Fibroblast of skin of scalp (primary cell): ENCODE measurements at places on chromosomes 1 and 21.

DNA sequence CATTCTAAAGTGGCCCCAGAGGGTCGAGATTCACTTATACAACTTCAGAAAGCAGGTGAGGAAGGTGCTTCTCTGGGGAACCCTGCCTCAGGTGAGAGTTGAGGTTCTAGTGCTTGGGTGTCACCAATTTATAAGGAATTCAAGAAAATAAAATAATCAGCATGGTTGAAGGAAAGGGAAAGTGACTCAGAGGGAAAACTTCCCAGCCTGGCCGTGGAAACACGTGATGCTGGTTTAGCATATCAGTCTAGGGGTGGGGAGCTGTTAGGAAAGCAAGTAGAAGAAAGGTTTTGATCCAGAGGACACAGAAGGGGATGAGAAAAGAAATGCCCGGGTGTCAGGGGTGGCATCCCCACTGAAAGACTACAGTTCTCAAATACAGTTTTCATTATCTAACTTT, 37.7 kb upstream of the TMEM125 start:
- DNase-seq, result peak; percentile 68

DNA sequence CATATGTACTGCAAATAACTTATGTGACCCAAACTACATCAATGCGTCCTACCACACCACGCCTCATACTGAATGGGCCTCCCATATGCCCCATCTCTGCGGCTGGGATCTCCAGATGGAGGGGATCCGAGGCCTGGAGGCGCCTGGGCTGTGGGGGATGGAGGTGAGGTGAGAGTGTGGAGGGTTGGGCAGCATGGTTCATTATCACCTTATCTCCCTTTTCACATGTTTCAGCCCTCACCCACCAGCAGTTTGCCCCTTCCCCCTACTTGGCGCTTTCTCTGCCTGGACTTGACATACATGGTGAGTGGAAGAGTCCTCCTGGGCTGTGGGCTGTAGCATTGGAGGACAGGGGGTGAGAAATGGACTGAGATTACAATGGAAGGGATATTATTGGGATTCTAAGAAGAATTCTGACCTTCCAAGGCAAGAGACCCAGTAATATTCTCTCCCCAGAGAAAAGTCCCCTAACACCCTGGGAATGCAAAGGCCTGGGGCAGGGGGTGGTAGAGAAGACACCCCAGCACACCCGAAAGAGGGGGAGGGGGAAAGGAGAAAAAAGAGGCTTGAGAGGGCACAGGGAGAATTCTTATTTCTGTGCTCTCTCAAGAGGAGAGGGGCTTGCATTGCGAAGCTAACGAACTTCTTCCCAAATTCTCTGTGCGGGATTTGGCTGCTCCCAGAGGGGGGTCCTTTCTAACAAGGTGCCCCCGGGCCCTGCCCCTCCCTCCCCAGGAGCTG, 61.4 kb downstream of the MEF2D start:
- no peak for DNase-seq

DNA sequence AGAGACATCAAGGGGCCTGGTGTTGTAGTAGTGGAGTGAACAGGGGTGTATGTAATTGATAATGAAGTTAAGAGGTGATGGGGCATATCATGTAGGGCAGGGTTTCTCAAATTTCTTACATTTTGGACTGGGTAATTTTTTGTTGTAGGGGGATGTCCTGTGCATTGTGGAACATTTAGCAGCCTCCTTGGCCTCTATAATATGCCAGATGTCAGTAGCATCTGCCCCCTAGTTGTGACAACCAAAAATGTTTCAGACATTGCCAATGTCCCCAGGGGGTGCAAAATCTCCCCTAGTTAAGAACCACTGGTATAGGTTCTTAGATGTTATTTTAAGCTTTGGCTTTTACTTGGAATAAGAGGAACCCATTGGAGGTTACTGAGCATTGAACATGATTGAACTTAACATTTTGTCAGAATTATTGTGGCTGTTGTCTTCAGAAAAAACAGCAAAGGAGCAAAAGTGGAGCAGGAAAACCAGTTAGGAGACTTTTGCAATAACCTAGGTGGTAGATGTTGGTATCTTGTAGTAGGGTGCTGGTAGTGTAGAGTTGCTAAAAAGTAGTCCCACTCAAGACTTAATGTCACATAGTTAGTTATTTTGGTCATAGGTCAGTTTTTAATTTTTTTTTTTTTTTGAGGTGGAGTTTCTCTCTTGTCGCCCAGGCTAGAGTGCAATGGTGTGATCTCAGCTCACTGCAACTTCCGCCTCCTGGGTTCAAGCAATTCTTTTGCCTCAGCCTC, 6.2 kb downstream of the ZNF326 start:
- no peak for DNase-seq

- no peak for DNase-seq
These were observed 17.5 kb downstream of the LACTBL1 start for GRCh38 chr1:22955146-22955545.

GRCh38 chr1:52059321-52059720, 3.2 kb downstream of the BTF3L4 start:
- peak; percentile 38 for DNase-seq

- DNase-seq, result peak; percentile 51
These were observed 683 bp upstream of the EFNA4 start for GRCh38 chr1:155062702-155063411.

GRCh38 chr1:2555634-2556276, 416 bp upstream of the TNFRSF14 start:
- no peak for DNase-seq

- DNase-seq, result no peak
These were observed 77.3 kb downstream of the RPE65 start for GRCh38 chr1:68372487-68372886.

- no peak for DNase-seq
These were observed 8.6 kb downstream of the S100A6 start for GRCh38 chr1:153527023-153527682.

DNA sequence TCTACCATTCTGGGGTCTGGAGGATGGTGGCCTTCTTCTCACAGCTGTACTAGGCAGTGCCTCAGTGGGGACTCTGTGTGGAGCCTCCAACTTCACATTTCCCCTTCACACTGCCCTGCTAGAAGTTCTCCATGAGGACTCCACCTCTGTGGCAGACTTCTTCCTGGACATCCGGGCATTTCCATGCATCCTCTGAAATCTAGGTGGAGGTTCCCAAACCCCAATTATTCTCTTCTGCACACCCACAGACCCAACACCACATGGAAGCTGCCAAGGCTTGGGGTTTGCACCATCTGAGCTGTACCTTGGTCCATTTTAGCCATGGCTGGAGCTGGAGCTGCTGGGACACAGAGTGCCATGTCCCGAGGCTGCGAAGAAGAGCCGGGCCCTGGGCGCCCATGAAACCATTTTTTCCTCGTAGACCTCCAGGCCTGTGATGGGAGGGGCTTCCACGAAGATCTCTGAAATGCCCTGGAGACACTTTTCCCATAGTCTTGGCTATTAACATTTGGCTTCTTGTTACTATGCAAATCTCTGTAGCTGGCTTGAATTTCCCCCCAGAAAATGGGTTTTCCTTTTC, 170.5 kb downstream of the FOXD2 start:
- DNase-seq, result no peak

GRCh38 chr1:156949127-156949526, 28.7 kb downstream of the LRRC71 start:
- no peak for DNase-seq

DNA sequence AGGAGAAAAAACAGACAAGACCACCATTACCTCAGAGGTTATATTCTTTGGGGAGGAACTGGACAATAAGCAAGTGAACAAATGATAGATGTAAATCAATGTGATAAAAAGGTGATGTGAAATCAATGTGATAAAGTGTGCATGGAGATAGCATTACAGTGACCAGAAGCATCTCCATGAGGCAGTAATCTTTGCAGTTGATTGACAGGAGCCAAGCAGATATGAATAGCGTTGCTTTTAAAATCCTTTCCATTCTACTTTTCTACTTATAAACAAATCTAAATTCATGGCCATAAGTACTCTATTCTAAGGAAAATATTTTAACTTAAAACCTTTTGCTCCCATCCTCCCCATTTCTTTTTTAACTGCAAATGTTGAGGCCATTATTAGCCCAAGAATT, 2.8 kb upstream of the H3-3A start:
- DNase-seq, result no peak

- DNase-seq, result no peak
These were observed 49.3 kb downstream of the AZIN2 start for GRCh38 chr1:33130297-33130696.

DNA sequence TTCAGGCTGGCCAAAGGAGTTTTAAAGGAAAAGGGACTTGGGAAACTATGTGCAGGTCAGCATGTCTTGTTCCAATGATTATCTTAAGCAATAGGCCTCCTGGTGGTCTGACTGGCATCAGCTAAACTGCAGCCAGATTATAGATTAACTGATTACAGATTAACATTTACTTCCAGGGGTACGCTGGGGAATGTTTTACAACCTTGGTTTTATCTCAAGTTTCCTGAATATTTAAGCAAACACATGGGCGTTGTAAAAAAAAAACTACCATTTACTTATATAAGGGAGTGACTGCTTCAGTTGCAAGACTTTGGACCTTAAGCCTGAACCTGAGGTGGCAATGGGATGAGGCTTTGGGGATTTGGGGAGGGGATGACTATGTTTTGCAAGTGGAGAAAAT, 600.6 kb upstream of the B3GALT2 start:
- DNase-seq, result no peak

DNA sequence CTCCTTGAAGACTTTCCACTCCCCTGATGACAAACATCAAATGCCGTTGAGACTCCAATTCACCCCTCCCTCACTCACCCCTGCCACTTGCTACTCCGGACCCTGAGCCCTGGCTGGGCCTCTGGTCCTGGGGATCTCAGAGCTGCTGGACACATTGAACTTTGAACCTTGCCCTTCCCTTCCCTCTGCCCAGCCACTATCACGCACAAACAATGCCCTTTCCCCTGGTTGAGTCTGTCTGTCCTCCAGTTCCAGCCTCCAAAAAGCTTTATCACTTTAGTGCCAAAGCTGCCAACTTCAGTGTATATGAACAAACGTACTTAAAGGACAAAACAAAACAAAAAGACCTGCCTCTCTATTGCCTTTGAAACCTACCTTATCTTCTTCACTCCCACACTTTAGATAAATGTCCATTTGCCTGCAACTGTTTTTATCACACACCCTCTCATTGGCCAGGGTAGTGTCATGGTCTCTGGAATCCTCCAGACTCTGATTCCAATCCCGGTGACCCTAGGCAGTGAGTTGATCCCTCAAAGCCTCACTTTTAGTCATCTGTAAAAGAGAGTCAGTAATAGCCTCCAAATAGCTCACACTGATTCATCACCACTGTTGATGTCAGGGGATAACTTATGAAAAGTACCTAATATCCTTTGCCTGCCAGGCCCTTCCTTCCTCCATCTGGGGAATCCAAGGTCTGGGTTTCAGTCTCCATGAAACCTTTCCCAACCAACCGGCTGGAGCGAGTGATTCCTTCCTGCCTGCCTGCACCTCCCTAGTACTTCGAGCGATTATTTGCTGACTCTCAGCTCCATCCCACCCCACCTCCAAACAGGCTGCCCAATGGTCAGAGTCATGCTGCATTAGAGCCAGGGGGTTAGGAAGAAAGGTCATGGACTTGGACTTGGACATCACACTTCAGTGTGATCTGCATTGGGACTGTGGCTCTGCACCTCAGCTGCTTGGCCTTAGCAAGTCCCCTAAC, 15.9 kb upstream of the SPOCD1 start:
- no peak for DNase-seq

GRCh38 chr1:179169616-179170467, 59.6 kb downstream of the ABL2 start:
- peak; percentile 90 for DNase-seq

DNA sequence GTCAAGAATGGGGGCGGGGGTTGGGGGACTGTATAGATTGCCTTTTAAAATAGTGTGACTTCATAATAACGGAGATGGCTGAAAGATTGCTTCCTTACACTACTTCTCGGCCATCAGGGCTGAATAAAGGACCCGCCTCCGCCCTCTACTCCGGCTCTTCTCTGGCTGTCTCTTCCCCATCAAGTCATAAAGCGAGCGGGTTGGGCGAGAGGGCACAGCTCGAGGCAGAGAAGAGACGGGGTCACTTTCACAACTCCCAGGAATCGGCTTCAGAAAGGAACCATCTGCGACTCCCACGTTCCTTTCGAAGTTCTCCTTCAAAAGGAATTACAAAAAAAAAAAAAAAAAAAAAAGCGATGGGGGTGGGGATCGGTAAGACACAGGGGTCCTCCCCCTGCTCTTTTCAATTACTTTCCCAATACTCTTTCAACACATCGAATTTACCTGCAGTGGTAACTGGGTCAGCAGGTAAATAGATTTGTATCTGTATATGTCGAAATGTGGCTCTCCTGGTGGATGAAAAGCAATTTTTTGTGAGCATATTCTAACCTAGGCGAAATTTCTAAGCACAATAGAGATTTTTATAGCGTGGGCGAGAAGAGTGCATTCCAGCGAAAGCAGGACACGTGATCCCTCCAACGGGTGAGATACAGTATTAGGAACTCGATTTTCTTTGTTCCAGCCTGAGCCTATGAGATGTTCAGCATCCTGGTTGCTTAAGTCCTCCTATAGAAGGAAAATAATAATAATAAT, 2.0 kb downstream of the LRRC7 start:
- DNase-seq, result no peak
